ENCODE measurements at places on chromosomes 2 and 18. TPM values are rescaled to one million over a fixed set of nuclear protein-coding genes. Genes with fewer than 3 reads are reported as not detected.

The DUSP19 gene
- 4.5 TPM for polyA plus RNA-seq

The TRPM8 gene
- 5.2 TPM for polyA plus RNA-seq

DNA sequence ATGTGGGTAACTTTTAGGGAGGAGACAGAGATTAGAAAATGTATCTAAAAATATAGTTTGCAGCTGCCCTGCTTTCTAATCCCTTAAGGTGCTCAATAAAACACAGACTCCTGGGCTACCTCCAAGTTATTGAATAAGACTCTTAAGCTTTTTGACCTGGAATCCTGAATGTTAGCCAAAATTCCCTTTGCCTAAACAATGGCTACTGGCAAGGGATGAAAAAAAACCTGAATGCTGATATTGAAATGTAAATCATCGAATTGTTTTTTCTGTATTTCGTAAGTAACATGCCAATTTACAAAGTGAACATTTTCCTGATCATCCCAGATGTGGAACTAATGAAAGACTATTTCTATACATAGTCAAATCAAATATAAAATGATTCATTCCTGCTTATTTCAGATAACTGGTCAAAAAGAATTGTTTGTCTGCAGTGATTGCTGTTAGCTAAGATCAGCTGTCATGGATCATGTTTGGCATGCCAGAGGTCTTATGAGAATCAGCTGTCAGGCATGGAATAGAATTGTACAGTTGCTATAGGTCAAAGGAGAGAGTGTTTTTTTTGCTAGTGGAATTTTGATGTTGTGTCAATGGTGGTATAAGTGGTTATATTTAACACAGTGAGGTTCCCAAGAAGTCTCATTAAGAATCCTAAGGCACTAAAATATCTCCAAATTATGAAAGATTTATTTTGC lies 363.6 kb upstream of the CWC22 start:
- no peaks in the 10 kb centered on the region for H3K36me3 ChIP-seq
- H3K27ac ChIP-seq, result no peak overlapping the region
- H3K27me3 ChIP-seq, result no peaks in the 10 kb centered on the region
- no peak overlapping the region for H3K4me3 ChIP-seq

- H3K4me3 ChIP-seq, result no peak overlapping the region
- H3K4me1 ChIP-seq, result no peaks in the 10 kb centered on the region
- no peaks in the 10 kb centered on the region for H3K27me3 ChIP-seq
- no peak overlapping the region for H3K27ac ChIP-seq
- DNase-seq, result no peak
These were observed 24.7 kb downstream of the AGAP1 start for GRCh38 chr2:235518322-235519090.

GRCh38 chr2:64487256-64488049 lies 33.5 kb downstream of the LGALSL start:
- no peak for DNase-seq
- H3K4me1 ChIP-seq, result no peaks in the 10 kb centered on the region
- H3K27ac ChIP-seq, result no peak overlapping the region
- no peak overlapping the region for H3K4me3 ChIP-seq
- no peaks in the 10 kb centered on the region for H3K27me3 ChIP-seq
- H3K36me3 ChIP-seq, result no peaks in the 10 kb centered on the region

DNA sequence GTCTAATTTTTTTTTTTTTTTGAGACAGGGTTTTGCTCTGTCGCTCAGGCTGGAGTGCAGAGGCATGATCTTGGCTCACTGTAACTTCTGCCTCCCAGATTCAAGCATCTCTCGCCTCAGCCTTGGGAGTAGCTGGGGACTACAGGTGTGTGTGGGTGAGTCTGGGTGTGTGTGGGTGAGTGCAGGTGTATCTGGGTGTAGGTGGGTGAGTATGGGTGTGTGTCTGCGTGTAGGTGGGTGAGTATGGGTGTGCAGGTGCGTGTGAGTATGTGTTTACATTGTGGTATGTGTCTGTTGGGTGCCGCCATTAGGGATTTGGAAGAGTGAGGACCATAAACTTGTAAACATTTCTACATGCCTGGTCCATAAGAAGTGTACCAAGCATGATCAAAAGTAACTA lies 1.5 kb upstream of the RAB6C start:
- H3K27ac ChIP-seq, result no peak overlapping the region
- no peaks in the 10 kb centered on the region for H3K4me1 ChIP-seq
- no peaks in the 10 kb centered on the region for H3K36me3 ChIP-seq
- no peaks in the 10 kb centered on the region for H3K27me3 ChIP-seq
- H3K4me3 ChIP-seq, result no peak overlapping the region
- DNase-seq, result no peak

Measured in testis (tissue), 5 donors.